GM10248 (cell line): ENCODE measurements at places on chromosomes 1 and 21.

- no peak for DNase-seq
Measured at GRCh38 chr1:60185684-60186083, 112.1 kb upstream of the C1orf87 start.

- DNase-seq: no peak
Measured at GRCh38 chr1:61490924-61491323, 234.0 kb downstream of the TM2D1 start.

- DNase-seq: no peak
Measured at GRCh38 chr21:31182231-31183140, 144.2 kb upstream of the KRTAP19-8 start.

GRCh38 chr1:7899741-7900140, 40.9 kb downstream of the TNFRSF9 start:
- no peak for DNase-seq

GRCh38 chr1:66351478-66351877, 182.5 kb upstream of the SGIP1 start:
- no peak for DNase-seq

- peak; percentile 80 for DNase-seq
Measured at GRCh38 chr1:23751050-23751814, 8.0 kb downstream of the ELOA start.

GRCh38 chr1:60847391-60847790, 235.0 kb upstream of the NFIA start:
- no peak for DNase-seq

DNA sequence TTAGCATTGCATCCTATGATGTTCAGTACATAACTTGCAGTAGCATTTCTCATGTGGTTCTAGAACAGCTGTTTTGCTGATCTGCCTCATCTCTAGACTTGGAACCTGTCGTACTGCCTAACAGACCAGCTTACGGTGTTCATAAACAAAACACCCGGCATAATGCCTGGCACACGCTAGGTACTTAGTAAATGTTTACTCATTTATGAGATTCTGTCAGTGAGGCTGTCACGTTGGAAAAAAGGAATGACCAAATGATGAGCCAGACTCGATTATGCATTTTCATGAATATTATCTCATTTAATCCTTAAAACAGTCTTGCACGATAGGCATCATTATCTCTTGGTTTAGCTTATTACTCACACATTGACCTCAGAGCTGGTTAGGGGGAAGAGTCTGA, 46.4 kb downstream of the CACHD1 start:
- DNase-seq: no peak

DNA sequence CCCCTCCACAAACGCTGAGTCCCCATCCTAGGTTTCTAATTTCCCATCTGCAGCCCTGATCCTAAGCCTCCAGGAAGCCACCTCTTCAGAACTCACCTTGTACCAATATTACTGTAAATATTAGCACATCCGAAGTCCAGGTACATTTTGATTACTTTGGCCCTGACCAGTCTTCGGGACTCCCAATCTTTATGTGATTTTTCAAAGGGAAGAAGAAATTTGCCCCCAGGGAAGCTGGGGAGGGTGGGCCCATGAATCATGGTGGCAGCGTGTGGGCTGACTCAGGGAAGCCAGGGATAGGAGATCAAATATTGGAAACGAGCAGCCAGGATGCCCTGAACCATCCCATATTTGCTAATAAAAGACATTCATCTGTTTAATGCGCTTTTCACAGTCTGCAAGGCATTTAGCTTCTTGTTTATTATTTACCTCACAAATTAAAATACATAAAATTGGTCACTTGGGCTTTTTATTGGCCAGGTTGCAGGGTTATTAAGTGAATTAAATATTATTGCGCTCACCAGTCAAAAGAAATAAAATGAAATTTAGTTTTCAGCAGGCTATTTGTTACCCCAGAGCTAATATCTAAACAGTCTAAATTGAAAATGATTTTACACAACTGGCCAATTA, 46.6 kb downstream of the KIAA0040 start:
- no peak for DNase-seq

- no peak for DNase-seq
Measured at GRCh38 chr21:42818328-42818749, 61.0 kb downstream of the WDR4 start.

DNA sequence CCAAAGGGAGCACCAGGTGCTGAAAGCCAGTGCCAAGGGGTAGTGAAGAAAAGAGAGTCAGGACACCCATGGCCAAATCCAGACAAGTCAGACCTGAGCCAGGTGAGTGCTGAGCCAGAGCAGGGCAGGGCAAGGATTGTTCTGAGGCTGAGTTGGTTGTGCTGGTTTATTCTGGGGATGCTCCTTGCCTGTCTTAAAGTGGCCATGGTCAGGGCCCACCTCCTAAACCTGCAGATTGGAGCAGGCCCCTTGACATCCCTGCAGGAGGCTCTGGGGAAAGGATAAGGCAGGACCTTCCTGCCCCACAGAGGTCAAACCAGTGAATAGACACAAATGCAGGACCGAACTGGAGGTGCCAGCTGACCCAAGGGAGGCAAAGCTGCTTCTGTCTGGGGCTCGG, 138.4 kb downstream of the HIVEP3 start:
- DNase-seq: no peak

GRCh38 chr1:189141056-189141455, 1336.6 kb downstream of the BRINP3 start:
- DNase-seq: peak; percentile 2

DNA sequence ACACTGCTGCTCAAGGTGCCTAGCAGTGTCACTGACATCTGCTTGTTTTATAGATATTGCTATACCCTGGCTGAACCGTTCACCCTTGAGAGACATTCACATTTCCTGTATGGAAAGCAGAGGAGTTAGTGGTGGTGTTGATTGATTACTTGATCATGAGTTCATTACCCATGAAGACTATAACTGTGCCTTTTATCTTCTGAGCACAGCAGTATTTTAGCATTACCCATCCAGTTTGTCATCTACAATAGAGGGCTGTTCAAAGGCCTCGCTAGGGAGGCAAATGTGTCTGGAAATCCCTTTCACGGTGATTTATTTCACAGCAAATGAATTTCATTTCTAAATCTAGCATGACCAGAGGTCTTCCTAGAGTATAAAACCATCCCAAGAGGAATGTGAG, 160.0 kb downstream of the DNM3 start:
- no peak for DNase-seq

DNA sequence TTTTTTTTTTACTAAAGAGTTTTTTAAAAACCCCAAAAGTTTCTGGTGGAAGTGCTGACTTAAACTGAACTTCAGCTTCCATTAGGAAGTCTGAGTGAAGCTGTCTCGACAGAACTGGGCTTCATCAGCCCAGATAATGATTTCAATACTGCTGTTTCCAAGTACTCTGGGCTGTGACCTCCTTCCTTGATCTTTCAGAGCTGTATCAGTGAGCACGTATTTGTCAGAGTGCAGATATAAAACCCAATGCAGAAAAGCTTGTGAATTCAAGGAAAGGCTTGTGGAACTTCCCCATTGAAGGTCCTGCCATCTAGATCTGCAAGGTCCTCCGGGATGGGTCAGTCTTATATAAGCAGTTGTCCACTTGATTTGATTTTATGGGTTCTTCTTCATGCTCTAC, 50.1 kb upstream of the RGS21 start:
- DNase-seq: no peak

- DNase-seq: no peak
Measured at GRCh38 chr1:44032170-44032790, 1.0 kb upstream of the SLC6A9 start.

DNA sequence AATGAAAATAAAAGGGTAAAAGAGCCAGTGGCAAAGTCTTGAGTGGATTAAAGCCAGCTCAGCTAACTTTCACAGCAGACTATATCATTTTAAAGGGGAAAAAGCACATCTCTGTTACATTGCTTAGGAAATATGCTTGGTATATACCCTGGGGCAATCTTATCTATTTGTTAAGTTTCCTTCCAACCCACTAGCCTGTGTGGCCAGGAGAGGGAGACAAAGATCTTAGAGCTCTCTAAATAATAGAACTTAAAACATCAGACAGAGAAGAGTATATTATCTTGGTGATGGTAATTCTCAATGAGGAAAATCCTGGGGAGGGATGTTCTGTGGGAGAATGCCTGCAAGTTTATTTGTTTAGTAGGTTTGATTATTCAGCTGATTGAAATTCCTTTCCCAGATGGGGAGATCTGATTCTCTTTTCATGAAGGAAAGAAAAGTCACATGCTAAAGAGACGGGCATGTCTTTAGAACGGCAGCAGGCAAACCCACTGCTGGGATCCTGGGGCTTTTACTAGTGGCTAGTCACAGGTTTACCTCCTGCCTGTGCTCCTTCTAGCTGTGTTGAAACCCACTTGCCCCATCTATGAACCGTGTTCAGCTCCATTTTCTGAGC, 3.6 kb downstream of the KCNE2 start:
- DNase-seq: peak; percentile 40

DNA sequence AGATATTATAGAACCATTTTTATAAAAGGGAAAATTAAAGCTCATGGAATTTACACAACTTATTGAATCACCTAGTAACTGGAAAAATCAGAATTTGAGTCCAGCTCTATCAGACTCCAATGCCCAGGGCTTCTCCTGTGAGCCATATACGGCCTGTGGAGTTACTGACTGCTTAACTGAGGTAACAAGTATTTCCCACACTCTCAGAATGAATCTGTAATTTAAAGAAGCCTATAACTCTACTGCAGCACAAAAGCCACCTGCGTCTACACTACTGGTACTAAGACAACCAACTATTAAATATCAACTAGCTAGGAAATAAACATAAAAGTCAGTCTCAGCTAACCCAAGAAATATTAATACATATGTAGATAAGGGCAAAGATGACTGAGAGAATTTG, 29.4 kb downstream of the SMYD3 start:
- DNase-seq: no peak

DNA sequence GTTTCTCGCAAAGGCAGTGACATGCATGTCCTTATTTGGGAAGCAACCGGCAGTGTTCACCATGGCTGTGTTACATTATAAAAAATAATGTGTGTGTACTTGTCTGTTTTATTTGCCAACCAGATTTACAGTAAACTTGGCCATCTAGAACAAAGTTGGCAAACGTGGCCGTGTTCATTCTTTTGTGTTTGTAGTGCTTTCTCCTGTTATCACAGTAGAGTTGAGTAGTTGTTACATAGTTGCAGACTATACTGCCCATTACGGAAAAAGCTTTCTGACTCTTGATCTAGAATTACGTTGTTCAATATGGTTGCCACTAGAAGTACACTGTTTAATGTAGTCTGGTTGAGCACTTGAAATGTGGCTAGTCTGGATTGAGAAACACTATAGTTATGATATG, 19.4 kb downstream of the SOAT1 start:
- no peak for DNase-seq

DNA sequence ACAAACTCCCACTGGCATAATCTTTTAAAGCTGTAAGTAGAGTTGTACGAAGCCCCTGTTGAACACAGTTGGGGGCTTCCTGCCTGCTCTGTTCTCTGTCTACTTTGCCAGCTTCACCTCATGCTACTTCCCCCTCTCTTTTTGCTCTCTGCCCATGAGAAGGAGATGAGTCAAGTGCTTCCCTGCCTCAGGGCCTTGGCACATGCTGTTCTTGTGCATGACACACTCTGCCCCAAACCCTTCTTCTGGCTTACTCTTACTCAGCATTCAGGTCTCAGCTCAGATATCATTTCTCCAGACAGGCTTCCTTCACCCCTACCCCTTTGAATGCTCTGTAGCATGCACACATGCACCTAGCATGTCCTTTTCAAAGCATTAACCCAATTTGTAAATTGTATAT, 208.8 kb downstream of the FOXD2 start:
- DNase-seq: no peak

- DNase-seq: no peak
Measured at GRCh38 chr1:10841118-10841517, 44.7 kb upstream of the CASZ1 start.

DNA sequence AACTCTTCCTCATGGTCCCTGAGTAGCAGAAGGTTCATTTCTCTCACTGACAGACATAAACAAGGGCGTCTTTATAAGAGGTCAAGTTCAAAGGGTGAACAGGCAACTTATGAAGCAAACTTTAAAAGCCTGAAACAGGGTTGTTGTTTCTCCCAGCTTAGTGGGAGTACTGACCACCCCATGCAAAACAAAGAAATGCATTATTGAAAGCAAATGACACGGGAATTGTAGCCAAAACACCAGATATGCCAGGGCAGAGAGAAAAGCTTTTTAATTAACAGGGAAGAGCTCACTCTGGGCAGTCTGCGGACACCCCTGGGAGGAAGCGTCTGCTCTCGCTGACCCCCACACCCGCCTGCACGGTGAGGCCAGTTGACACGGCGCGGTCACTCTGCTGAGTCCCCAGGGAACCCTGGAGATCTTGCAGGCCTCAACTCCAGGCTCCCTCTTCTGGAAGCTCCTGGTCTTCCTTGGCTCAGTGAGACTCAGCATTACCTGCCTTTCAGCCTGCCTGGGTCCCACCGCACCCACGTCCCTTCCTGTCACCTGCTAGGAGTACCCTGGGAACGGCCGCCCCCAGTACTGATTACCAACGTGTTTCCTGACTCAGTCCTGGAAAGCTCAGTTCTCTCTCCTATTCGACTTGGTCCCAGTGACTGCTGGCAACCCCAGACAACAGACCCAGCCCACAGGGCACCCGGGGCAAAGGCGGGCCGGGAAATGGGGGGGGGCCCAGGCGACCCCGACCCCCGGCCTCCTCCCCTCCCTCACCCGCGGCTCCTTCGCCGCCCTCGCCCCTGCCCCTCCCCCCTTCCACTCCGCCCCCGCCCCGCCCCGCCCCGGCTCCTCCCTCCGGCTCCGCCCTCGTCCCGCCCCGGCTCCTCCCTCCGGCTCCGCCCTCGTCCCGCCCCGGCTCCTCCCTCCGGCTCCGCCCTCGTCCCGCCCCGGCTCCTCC, 972 bp downstream of the CFAP410 start:
- DNase-seq: peak; percentile 58

GRCh38 chr1:27937524-27937836, 2.7 kb downstream of the SMPDL3B start:
- DNase-seq: no peak

- DNase-seq: peak; percentile 11
Measured at GRCh38 chr1:72283307-72284083, 1.2 kb upstream of the NEGR1 start.

GRCh38 chr1:29249951-29250581, 13.7 kb downstream of the PTPRU start:
- no peak for DNase-seq

DNA sequence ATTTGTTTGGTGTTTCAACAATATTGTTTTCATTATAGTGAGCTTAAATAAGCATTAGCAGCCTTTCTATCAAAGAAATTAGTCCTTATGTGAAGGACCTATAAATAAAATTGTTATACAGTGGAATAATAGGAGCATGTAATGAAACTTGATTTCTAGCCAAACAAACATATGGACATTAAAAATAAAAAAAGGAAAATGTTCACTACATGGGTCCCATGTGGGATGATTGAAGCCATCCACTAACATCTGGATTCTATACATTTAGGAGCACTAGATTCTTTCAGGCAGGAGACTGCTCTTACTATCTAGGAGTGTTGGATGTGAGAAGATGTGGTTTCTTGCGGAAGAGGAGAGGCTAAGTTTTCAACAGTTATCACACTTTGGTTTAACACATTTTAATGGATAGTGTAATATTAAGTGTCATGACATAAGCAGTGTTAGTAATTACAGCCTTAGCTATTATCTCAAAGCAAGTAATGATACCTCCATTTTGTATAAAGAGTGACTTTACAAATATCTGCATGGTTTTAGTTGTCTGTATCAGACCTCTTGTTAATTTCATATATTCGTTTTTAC, 62.3 kb downstream of the LYPLAL1 start:
- DNase-seq: no peak

GRCh38 chr1:162446946-162447345, 35.0 kb upstream of the SH2D1B start:
- DNase-seq: no peak

GRCh38 chr1:30327370-30328099, 395.9 kb downstream of the MATN1 start:
- no peak for DNase-seq
